ENCODE measurements at places on chromosomes 16 and 17. TPM values are rescaled to one million over a fixed set of nuclear protein-coding genes. Genes with fewer than 3 reads are reported as not detected.

SLC16A6 gene
- 0.38 TPM for total RNA-seq

CHST6 gene
- total RNA-seq: 1.6 TPM

ACSF2 gene
- total RNA-seq: 24.8 TPM

C16orf46 gene
- total RNA-seq: 2.1 TPM

KRT40 gene
- not detected for total RNA-seq

VASN gene
- total RNA-seq: 73.5 TPM

REXO5 gene
- total RNA-seq: 2.7 TPM

KCNJ2 gene
- total RNA-seq: 0.82 TPM

SETD1A gene
- total RNA-seq: 7.2 TPM

SMTNL2 gene
- 0.14 TPM for total RNA-seq

NUFIP2 gene
- 36.4 TPM for total RNA-seq

IRF8 gene
- total RNA-seq: 2.2 TPM

CLEC18B gene
- total RNA-seq: 140 TPM

HS3ST3A1 gene
- 37.5 TPM for total RNA-seq

KRTAP1-3 gene
- total RNA-seq: not detected

HDAC5 gene
- total RNA-seq: 37.7 TPM

PERCC1 gene
- total RNA-seq: not detected

KRTAP9-3 gene
- not detected for total RNA-seq

GRAP gene
- 1.2 TPM for total RNA-seq

CCL4 gene
- not detected for total RNA-seq

ANKS3 gene
- 22.0 TPM for total RNA-seq

TP53TG3D gene
- total RNA-seq: not detected

KPNA2 gene
- 91.9 TPM for total RNA-seq

GOT2 gene
- total RNA-seq: 114 TPM

PDIA2 gene
- total RNA-seq: not detected

LYRM1 gene
- total RNA-seq: 65.9 TPM

TUBB3 gene
- 599 TPM for total RNA-seq

CFAP97D1 gene
- not detected for total RNA-seq

Data from kidney epithelial cell (primary cell).